A549 treated with DMSO at 1 μM for 4 hours (cell line): ENCODE measurements at places on chromosomes 6 and 20. TPM values are rescaled to one million over a fixed set of nuclear protein-coding genes. Genes with fewer than 3 reads are reported as not detected.

The TUBB1 gene
- 0.02 TPM in 1 of 5 replicates, not detected in the others for total RNA-seq

The OR2J3 gene
- not detected in 5 replicates for total RNA-seq

The PDYN gene
- not detected in 5 replicates for total RNA-seq

The LPA gene
- total RNA-seq, result 0.02 to 0.03 TPM in 2 of 5 replicates, not detected in the others

The KCNK5 gene
- total RNA-seq, result 1.00 to 1.5 TPM (median 1.4 TPM) in 5 replicates

The SOBP gene
- total RNA-seq, result 0.94 to 1.7 TPM (median 1.2 TPM) in 5 replicates

The LTV1 gene
- total RNA-seq, result 34.8 to 37.9 TPM (median 36.5 TPM) in 5 replicates

The SLC22A16 gene
- total RNA-seq, result not detected in 5 replicates

The WFDC10B gene
- total RNA-seq, result not detected in 5 replicates

The VSTM2L gene
- 6.2 to 7.2 TPM (median 7.1 TPM) in 5 replicates for total RNA-seq

The FAM83B gene
- total RNA-seq, result 0.06 to 0.16 TPM (median 0.08 TPM) in 5 replicates

The SH3BGRL2 gene
- 0.25 to 0.39 TPM (median 0.29 TPM) in 5 replicates for total RNA-seq

The MYL9 gene
- total RNA-seq, result 14.6 to 24.4 TPM (median 20.7 TPM) in 5 replicates

The RIMS1 gene
- total RNA-seq, result not detected in 5 replicates

The TPD52L1 gene
- total RNA-seq, result 43.9 to 52.4 TPM (median 45.8 TPM) in 5 replicates

The NT5E gene
- total RNA-seq, result 31.5 to 51.7 TPM (median 39.4 TPM) in 5 replicates

The VGLL2 gene
- total RNA-seq, result not detected in 5 replicates
